ENCODE measurements at places on chromosomes 3 and 15.

GRCh38 chr15:99106417-99107220 lies 1.7 kb downstream of the SYNM start:
- no peak for DNase-seq

DNA sequence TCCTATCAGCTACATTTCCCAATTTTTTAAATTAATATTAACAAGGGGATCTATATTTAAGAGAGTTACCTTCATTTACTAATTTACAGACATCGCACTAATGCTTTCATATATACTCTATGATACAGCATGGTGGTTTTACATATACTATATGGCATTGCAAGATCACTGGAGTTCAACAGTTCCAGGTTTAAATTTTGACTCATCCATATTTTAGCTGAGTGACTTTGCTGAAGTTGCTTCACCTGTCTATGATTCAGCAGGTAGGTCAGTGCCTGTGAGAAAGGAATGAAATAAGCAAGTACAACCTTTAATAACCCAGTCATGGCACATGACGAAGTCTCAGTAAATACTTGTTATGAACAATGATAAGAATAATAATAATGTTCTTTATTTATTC lies 211.1 kb downstream of the P3H2 start:
- no peak for DNase-seq

DNA sequence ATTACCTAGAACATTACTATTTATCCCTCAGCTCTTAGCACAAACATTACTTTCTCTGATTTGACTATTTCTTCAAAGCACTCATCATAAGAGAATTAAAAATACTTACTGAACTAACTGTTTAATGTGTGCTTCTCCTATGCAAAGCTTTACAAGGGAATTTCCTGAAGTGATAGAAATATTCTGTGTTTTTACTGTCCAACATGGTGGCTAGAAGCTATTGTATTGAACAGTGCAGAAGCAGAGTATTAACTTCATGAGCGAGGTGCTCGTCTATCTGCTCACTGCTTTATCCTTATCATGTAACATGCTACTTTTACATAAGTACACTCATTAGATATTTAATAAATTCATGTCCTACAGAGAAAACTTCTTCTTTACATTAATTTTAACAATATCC lies 239.1 kb downstream of the ISL2 start:
- DNase-seq = no peak

- no peak for DNase-seq
Observed at GRCh38 chr3:9806688-9807589, 3.1 kb upstream of the TTLL3 start.

DNA sequence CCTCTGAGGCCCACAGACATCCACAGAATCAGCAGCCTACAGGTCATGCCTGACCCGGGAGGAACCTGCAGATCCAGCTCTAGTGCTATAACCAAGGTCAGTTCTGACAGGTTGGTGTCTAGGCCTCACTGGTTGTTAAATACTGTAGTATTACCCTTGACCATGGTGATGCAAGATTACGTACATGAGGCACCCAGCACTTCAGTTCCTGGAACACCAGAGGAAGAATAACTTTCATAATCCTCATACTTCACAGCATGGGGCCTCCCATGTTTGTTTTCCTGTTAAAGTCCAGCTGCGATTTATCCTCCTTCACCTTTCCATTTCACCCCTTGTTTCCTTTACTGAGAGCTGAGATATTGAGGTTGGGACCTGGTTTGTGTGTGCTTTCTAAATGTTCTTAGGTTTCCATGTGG lies 34.4 kb upstream of the GLCE start:
- DNase-seq = peak; percentile 23

DNA sequence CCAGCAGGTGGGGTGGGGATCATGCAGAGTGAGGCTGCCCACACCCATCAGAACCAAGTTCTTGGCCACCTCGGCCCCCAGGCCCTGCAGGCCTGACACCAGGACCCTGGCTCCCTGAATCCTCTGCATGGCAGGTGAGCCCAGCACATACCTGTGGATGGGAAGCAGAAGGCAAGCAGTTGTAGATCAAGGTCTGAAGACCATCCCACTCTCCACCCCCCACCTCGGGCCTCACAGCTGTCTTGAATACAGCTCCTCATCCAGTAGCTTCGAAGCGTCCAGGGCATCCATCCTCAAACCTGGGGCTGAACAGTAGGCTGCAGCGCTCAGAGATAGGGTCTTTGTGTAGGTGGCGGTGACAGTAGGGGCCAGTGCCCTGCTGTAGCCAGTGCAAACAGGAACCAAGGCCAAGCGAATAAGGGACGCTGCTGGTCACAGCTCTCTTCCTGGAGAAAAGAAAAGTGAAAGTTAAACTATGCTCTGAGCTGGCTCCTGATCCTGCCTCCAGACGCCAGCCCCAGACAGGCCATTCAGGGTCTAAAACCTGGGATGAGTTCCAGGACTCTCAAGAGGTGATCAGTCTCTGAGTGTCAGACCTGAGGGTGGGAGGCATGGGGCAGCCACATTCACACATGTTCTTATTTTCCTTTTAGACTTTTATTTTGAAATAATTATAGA lies at the start of gene UBA7:
Gene UBA7, minus strand, starts transcription at position 457 of the 678 bp plus-strand sequence. Its CDS starts 166 bp downstream, at position 291.
- DNase-seq = peak; percentile 93
